ENCODE measurements at places on chromosomes 1 and 21.

GRCh38 chr1:171754353-171754705, 12.5 kb upstream of the VAMP4 start:
- peak; percentile 77 for DNase-seq

DNA sequence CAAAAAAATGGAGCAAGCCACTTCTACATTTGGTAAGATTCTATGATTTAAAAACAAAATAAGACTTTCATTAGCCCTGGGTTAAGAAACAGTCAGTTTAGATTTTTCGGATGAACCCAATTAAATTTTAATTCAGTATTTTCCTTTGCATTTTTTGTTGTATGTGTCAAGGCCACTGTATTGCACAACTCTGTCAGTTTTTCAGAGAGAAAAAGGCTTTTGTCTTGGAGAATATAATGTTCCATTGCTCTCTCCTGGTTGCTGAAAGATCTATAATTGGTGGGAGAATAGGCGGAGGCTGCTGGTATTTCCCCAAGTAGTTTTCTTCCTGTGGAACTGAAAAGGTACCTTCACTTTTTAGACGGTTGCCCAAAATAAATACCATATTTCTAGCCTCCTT, 84.6 kb downstream of the NEGR1 start:
- no peak for DNase-seq

DNA sequence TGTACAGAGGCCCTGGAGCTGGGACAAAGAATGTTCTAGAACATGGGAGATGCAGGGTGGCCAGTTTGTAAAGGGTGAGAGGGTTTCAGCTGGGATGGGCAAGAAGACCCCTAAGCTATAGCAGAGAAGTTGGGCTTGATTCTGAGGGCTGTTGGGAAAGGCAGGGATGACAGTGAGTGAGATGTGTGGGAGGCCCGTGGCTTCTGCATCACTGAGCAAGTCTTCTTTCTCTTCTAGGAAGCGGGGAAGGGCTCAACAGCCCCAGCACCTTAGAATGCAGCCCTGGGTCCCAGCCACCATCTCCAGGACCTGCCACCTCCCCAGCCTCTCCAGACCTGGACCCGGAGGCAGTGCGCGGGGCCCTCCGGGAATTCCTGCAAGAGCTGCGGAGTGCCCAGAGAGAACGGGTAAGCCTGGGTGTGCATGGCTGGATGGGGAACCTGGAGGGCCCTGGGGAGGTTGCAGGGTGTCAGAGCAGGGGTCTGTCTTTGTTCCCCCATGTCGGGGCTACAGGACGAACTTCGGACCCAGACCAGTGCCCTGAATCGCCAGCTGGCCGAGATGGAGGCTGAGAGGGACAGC, 14.8 kb downstream of the MFAP2 start:
- no peak for DNase-seq

GRCh38 chr1:87219626-87220025, 109.1 kb upstream of the LMO4 start:
- no peak for DNase-seq

DNA sequence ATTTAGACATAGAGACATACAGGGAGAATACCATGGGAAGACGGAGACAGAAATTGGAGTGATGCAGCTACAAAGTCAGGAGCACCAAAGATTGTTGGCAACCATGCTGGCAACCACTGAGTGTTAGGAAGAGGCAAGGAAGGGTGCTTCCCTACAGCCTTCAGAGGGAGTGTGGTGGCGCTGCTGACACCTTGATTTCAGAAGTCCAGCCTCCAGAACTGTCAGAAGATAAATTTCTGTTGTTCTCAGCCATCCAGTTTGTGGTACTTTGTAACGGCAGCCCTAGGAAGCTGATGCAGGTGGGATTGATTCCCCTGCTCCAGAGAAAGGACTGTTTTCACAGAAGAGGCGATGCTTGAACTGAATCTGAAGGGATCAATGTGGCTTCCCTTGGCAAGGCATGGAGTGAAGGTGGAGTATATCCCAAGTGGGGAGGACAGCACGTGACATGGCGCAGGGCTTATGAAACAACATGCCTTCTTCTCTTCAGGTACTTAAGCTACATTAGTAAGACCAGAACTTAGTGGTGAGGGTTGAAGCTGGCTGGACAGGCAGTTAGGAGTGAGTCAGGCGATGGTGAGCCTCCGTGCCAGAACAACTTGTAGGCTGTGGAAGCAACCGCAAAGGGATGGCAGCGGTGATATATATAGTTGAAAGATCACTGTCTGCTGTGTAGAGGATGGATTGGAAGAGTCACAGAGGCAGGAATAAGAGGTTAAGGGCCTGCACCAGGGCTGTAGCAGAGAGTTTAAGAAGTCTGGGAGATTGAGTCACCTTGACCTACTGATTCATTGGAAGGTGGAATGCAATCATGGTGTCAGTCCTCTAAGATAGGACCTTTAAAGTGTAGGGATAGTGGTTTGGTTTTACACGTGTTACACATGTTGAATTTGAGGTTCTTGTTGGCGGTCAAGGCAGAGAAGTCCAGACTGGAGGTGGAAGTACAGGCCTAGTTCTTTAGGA, 2.1 kb downstream of the LEPR start:
- no peak for DNase-seq

GRCh38 chr1:200343874-200344273, 66.0 kb downstream of the ZNF281 start:
- DNase-seq = no peak

GRCh38 chr1:98693385-98693784, 31.9 kb downstream of the SNX7 start:
- no peak for DNase-seq

DNA sequence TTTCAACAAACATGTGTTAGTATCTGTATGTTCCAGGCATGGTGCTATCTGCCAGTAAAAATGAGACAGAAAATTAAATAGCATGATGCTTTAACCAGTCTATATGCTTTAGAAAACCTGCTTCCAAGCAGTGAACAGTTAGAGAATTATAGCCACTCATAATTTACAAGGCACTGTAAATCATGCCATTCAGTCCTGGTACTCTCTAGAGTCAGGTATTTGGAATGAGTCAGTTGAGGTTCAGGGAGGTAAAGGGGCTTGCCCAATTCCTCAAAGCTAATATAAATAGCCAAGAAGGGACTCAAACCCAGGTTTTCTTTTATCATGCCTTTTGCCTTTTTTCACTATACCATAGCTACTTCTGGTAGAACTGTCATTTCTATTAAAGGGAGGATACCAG, 184.4 kb downstream of the NFIA start:
- DNase-seq = no peak

GRCh38 chr1:53025034-53025768, 36.8 kb upstream of the PODN start:
- DNase-seq = peak; percentile 31

GRCh38 chr1:98662356-98662670, 792 bp downstream of the SNX7 start:
- no peak for DNase-seq
